ENCODE measurements at places on chromosomes 3 and 15.

GRCh38 chr15:63983061-63983711 is 63.1 kb downstream of the DAPK2 start:
- DNase-seq = no peak

- DNase-seq = no peak
Observed at GRCh38 chr15:99450896-99451358, 114.9 kb upstream of the MEF2A start.

GRCh38 chr3:194946091-194946490 is 260.4 kb downstream of the FAM43A start:
- no peak for DNase-seq

GRCh38 chr15:74816624-74817369 is 4.2 kb downstream of the LMAN1L start:
- peak; percentile 68 for DNase-seq

- DNase-seq = no peak
Observed at GRCh38 chr3:66555214-66555844, 54.5 kb upstream of the LRIG1 start.

DNA sequence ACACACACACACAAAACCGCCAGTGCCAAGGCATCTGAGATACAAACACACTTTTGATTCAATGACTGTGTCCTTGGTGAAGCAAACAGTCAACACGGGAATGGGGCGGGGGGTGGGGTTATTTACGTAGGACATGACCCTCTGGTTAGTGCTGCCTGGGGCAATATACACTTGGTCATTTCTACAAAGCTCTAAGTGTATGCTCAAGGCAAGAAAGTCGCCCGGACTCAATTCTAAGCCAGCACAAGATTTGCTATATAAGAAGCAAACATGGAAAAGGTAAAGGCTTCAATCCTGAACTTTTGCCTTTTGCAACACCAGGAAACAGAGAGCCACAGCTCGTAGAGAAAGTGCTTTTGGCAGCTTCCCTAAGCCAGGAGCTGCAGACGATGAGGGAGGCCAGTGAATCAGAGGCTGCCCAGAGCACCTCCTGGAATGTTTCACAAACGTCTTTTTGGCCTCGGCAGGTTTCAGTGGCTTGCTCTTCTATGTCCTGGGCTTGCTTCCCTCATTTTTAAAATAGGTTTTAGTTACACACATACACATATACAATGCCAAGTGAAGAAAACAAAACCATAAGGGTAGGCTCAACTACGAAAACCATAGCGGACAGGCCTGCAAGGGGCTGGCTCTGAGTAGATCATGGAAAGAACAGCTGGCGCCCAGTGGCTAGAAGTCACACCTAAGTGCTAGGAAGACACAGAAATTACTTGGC is 73.6 kb downstream of the TM4SF4 start:
- no peak for DNase-seq

- DNase-seq = no peak
Observed at GRCh38 chr3:18765662-18766061, 340.5 kb upstream of the SATB1 start.

Measured in G401 (cell line).